ENCODE measurements at places on chromosomes 6 and 20.

DNA sequence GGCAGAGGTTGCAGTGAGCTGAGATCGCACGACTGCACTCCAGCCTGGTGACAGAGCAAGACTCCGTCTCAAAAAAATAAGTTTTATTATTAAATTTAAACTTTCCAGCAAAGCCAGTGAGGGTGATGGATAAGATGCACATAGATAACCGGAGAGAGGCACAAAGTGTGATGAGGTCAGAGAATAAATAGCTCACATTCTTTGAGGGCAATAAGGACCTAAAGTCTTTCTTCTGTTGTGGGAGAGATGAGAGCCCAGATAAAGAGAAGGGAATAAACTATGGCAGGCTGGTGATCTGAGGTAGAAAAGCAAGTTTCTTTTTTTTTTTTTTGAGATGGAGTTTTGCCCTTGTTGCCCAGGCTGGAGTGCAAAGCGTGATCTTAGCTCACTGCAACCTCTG lies 20.6 kb upstream of the EZR start:
- DNase-seq, result no peak

- DNase-seq, result peak; percentile 86
Observed at GRCh38 chr6:37705239-37706051, 7.8 kb upstream of the MDGA1 start.

GRCh38 chr6:124679387-124679786 lies 282.9 kb upstream of the RNF217 start:
- no peak for DNase-seq

GRCh38 chr6:54191461-54191860 lies 80.2 kb downstream of the MLIP start:
- peak; percentile 28 for DNase-seq

DNA sequence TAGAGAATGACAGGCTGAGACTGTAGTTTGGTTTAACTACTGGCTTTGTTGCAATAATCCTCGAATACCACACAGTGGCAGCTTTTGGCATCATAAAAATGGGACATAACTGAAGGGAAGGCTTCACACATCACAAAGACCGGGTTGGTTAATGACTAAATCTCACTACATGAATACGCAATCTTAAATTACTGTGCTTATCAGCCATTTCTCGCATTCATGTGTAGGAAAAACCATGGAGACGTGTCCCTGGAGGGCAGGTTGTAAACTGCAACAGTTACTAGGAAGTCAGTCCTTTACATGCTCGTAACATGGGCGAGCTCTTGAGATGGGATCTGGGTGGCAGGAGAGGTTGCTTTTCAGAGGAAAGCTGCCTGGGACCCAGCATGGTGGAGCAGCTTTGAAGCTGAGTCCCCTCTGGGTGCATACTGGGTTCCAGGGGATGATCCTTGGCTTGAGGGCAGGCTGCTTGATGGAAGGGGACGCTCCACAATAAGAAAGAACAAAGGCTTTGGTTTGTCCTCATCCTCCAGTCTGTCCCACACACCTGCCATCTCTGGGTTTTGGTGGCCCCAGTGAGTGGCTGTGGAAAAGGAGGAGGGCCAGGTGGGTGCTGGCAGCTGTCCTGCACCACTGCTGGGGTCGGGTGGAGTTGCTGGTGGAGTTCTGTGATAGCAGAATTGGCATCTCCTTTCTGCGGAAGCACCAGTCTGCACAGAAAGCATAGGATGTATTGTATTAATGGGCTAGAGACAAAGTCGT lies 2.1 kb downstream of the RPS21 start:
- DNase-seq, result no peak

- DNase-seq, result no peak
Observed at GRCh38 chr6:25882051-25882496, 8.0 kb upstream of the SLC17A3 start.

GRCh38 chr6:35505999-35506412 lies 6.7 kb downstream of the TULP1 start:
- no peak for DNase-seq

DNA sequence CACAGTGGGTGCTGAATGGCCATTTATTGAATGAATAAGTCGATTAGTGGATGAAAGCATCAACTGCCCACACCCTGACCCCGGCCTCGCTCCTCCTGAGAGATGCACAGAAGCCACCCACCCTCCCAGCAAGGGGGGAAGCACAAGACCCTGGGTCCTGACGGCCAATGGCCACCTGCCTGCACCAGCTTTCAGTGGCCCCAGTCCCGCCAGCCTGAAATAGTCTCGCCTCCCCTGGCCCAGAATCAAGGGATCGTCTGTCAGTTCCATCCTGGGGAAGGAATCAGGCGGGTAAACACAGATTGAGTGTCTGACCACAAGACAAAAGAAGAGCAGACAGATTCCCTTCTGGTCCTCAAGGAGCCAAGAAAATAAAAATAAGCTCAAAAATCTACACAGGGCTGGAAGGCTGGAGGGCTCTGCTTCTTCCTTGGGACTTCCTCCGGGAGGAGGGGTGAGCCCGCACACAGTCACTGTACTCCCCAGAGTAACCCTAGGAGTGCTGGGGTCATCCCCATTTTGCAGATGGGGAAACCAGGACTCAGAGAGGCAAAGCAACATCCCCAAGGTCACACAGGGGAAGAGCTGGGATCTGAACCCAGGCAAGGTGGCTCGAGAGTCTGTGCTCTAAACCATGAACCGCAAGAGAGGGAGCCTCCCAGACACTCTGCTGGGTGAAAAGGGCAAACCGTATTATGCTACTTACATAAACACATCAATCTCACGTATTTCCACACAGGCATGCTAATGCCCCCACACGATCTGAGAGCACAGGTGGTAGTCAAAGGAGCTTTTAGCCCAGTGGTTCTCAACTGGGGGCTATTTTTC lies 7.8 kb downstream of the PREX1 start:
- no peak for DNase-seq

GRCh38 chr6:144922120-144922722 lies 637.1 kb downstream of the UTRN start:
- peak; percentile 78 for DNase-seq

DNA sequence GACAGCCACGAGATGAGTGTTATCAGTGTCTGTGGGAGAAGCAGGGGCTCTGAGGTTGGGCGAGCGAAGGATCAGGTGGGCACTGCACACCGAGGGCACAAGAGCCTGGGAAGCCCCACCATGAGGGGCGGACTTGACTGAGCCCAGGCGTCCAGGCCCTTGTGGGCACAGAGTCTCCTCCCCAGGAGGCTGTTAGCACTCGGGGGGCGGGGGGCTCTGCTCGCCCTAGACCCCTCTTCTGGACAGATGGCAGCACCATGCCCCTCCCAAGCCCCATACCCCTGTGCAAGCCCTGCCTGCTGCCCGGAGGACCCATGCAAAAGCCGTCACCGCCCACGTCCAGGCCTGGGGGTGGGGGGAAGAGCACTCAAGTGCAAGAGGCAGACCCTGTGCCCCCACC lies 21.7 kb upstream of the SLCO4A1 start:
- DNase-seq, result no peak

DNA sequence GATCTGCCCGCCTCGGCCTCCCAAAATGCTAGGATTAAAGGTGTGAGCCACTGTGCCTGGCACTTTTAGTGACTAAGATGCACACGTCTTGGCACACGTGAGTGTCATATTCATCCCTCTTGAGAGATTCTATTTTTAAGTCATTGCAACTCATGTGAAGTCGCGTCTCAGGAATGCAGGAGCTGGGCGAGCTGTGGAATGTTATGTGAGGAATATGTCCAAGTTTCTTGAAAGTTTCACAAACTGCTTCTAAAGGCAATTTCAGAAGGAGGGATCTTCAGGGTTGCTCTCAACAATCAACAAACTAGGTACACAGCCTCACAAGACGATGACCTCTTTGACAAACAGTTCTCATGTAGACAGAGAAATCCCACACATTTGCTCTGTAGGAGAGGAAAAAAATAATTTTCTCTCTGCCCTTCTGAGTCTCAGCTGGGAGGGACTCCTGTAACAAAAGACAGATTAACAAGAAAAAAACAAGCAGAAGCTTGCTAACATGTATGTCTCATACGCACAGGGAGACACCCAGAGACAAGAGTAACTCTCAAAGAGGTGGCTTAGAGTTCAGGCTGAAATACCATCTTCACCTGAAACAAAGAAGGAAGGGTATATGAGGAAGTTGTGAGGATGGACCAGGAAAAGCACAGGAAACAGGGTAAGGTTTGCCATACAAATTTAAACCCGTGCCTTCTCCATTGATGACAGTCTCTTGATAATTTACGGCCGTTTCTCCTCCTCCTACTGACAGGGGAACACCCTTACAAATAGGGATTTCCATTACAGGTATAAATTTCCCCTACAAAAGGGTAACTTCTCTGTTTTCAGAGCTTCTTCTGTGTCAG lies 45.3 kb upstream of the FAM50B start:
- DNase-seq, result peak; percentile 94

DNA sequence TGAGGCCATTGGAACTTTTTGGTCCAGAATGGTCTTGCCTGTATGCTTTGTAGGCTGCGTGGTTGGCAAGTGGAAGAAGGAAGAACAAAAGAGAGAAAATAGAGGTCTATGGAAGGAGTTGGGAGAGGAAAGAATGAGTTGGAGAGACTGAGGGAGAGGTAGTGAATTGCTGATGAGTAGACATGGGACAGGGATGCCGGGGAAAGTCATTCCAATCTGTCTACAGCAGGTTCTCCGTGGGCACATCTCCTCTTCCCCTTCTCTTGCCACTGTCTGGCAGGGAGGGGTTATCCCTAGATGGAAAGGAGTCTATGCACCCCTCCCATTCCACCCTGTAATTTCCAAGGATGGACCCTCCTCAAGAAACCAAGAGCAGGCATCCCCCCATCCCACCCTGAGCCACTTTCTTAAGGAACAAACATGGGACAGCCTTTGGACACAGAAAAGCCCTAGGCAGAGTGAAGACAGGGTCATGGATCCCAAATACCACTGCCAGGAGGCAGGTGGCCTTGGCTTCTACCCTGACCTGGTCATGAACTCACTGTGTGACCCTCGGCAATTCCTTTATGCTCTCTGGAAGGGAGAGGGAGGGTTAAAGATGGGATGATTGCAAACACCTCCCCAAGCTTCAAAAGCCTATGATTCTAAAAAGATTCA lies 196.9 kb downstream of the LRFN2 start:
- no peak for DNase-seq

DNA sequence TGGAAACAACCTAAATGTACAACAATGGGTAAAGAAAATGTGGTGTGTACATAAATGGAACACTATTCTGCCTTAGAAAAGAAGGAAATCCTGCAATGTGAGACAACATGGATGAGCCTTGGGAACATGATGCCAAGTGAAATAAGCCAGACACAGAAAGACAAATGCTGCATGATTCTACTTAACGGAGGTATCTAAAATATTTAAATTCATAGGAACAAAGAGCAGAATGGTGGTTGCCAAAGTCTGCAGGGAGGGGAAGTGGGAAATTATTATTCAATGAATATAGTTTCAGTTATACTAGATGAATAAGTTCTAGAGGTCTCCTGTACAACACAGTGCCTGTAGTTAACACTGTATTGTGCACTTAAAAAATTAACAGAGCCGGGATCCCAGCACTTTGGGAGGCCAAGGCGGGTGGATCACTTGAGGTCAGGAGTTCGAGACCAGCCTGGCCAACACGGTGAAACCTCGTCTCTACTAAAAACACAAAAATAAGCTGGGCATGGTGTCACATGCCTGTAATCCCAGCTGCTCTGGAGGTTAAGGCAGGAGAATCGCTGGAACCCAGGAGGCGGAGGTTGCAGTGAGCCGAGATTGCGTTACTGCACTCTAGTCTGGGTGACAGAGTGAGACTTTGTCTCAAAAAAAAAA lies 71.4 kb upstream of the SNX9 start:
- DNase-seq, result no peak

GRCh38 chr6:51613558-51613957 lies 473.9 kb downstream of the PKHD1 start:
- DNase-seq, result no peak

- no peak for DNase-seq
Observed at GRCh38 chr20:64033981-64034493, 1.9 kb upstream of the C20orf204 start.

DNA sequence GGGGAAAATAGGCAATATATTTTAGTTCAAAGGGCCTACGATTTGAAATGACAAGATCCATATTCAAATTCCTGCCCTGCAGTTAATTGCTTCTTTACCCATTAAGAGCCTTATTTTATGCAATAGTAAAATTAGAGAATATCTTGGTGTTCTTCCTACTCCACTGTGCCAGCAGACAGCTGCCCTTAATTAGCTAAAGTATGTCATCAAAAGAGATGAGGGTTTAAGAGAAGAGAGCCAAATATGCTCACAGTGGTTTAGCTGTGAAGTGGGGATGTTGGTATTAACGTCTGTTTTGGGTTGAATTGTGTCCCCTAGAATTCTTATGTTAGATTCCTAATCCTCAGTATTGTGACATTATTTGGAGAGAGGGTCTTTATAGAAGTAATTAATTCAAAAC lies 148.1 kb downstream of the MOXD1 start:
- DNase-seq, result peak; percentile 34

- no peak for DNase-seq
Observed at GRCh38 chr20:40156600-40157317, 532.3 kb downstream of the MAFB start.

- DNase-seq, result no peak
Observed at GRCh38 chr20:48795732-48796131, 32.1 kb downstream of the PREX1 start.

DNA sequence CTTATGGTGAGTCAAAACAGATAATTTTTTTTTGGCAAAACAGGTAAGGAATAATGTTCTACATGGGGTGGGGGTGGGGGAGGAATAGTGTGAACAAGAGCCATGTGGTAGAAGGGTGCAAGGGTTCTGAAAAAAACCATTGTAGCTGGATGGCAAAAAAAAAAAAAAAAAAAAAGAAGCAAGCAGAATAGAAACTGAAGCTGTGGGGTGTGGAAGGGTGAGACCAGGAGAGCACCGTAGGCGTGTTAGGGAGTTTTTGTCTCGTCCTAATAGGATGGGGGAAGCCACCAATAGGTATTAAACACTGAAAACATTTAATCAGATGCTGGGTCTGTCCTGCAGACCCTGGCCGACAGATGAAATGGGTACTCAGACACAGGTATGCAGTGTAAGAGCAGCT lies 110.1 kb downstream of the ADTRP start:
- DNase-seq, result no peak

- DNase-seq, result no peak
Observed at GRCh38 chr6:3965071-3965718, 113.7 kb downstream of the FAM217A start.

DNA sequence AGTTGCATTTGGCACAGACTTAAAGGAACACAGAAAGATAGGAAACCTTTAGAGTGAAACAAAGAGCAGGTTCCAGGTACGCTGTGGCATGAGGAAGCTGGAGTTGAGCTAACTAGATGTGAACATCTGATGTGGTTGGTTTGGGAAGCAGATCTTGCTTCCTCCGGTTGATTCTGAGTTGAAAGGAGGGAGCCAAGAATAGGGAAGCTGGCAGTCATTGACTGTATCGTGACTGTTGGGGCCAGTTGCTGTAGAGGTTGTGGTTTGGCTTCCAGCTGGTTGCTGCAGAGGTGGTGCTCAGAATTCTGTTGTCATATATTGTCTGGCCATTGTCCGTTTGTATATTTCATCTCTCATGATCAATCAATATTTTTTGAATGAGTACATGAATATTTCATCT lies 325.9 kb downstream of the PLCB1 start:
- DNase-seq, result no peak

GRCh38 chr6:11008821-11009220 lies 35.3 kb downstream of the ELOVL2 start:
- peak; percentile 63 for DNase-seq
